ENCODE measurements at places on chromosomes 7 and 10.
A peak's percentile ranks its signal among the peaks of the same experiment; 100 is the strongest.

- DNase-seq, result no peak
Observed at GRCh38 chr10:75782463-75783248, 351.2 kb downstream of the LRMDA start.

- DNase-seq, result no peak
Observed at GRCh38 chr10:100447663-100448062, 15.1 kb upstream of the WNT8B start.

DNA sequence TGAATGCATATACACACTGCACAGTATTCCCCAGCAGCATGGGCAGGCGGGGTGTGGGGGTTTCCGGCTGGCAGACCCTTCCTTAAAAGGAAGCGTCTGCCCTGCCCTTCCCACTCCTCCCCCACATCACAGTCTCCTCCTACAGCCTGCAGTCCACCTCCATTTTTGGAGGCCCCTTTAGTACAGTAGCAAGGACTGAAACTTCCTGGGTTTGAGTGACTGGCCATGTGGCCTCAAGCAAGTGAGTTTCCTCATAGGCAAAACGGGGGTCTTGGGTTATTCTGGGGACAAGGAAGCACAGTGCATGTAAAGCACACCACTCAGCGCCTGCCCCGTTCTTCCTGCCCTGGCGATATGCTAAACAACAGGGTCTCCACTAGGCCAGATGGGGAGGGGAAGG lies 62.1 kb upstream of the COL13A1 start:
- DNase-seq, result no peak

DNA sequence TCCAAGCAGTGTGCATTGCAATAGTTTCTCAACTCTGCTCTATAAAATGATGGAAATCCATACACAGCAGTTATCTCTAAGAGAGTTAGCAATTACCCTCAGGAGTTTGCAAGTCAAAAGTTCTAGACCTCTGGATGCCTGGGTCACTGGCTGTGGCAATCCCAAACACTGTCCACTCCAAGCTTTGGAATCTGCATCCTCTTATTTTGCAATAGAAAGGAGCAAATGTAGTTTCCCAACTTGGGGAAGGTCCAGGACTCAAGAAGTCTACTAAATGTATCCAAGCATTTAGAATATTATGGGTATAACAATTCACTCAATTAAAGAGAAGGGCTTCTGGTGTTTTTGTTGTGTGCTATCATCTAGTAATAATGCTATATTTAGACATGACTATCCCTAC lies 131.3 kb upstream of the NRP1 start:
- DNase-seq, result no peak

DNA sequence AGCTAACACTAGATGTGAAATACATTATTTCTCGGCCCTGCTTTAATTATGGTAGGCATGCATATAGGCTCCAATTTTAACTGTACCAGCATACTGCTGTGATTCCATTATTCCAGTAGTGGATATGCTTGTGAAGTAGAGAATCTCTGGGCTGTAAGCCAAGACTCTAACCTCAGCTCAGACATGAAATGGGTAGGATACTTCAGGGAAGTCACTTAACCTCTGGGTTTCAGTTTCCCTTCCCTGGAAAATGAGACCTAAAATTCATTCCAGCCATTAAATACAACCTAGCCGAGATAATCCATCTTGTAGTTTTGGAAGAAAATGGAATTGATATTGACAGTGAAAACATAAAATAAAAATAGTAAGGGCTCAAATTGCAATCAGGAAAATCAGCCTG lies 59.6 kb upstream of the TRIL start:
- no peak for DNase-seq

DNA sequence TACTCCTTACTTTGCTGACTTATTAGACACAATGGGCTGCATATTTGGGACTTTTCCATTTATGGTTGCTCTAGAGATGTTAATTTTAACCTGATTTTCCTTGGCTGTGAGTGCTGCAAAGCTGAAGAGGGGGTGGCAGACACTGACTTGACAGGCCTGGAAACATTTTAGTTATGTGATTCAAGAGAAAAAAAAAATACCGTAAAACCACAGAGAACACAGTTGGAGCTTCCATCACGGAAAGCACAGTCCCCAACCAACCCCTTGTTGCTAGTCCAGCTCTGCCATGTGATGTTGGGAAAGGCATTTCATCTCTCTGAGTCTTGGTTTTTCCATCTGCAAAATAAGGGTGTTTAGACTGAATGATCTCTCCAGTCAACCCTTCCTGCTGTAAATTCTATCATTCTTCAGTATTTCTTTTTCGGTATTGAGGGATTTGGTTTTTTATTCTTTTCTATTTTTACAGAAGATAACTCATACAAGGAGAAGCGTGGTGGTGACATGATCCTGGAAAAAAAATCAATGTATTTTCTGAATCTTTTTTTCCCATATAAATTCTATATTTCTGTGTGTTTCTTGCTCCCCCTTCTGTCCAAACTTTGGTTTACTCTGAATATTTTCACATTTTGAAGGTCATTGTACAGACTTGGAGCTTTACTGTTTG lies 246.1 kb downstream of the REEP3 start:
- DNase-seq, result no peak

DNA sequence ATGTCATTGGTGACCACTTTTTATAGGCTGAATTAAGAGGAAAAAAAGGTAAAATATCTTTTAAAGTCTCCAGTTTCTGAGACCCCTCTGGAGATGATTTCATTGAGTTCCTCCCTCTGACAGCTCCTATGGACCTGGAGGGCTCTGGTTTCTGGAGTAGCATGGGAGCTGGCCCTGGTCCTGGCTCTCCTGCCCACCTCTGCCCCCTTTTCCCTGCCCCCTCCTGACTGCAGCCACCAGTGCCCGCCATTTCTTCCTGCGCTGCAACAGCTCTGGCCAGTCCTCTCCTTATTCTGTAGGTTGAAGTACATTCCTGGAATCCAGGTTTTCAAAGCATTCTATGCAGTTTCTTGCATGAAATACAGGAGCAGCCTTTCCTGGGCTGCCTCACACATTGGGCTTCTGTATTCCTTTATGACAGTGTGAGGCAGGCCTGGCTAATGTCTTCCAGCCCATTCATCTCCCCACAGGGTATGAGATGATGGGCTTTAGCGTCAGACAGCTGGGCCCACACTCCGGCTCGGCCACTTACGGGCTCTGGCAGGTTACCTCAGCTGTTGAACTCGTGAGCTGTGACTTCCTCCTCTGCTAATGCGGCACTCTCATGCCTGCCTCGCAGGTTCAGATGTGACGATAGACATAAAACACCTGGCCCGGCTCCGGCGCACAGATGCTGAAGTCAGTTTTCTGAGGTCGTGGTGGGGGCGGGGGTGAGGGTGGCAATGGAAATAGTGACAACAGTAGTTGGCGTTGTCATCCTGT lies 101.7 kb downstream of the MGMT start:
- DNase-seq, result no peak

GRCh38 chr10:43902842-43903241 lies 254.2 kb upstream of the ZNF32 start:
- DNase-seq, result no peak

DNA sequence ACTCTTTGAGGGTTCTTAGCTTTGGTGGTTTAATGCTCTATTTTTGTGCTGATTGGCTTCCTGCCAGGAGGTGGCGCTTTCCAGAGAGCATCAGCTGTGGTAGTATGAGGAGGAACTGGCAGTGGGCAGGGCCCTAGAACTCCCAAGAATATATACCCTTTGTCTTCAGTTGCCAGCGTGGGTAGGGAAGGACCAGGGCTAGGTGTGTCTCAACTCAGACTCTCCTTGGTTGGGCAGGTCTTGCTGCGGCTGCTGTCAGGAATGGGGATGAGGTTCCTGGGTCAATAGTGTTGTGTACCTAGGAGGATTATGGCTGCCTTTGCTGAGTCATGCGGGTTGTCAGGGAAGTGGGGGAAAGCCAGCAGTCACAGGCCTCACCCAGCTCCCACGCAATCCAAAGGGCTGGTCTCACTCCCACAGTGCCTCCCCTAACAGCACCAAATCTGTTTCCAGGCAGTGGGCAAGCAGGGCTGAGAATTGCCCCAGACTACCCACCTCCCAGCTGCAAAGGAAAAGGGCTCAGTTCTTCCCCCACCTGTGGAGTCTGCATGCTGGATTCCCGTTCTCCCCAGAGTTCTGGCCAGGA lies 191.5 kb downstream of the PHTF2 start:
- no peak for DNase-seq

DNA sequence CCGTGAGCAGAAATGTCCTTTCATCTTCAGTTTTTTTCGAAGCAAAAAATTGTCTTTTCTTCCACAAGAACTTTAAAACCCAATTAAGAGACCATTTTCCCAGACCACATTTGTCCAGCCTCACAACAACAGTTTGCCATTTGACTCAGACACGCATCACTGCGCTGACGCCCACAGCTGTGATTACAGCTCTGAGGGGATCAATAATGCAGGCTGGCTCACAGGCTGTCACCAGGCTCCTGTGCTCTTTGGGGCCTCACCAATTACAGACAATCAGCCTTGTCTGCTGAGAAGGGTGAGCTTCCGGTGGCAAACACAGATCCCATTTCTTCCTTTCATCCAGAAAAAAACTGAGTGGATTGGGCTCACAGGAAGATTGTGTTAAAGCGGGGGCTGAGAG lies 33.3 kb downstream of the DDC start:
- DNase-seq, result no peak

GRCh38 chr10:5945561-5946418 lies 31.6 kb downstream of the IL15RA start:
- DNase-seq, result peak; percentile 85

DNA sequence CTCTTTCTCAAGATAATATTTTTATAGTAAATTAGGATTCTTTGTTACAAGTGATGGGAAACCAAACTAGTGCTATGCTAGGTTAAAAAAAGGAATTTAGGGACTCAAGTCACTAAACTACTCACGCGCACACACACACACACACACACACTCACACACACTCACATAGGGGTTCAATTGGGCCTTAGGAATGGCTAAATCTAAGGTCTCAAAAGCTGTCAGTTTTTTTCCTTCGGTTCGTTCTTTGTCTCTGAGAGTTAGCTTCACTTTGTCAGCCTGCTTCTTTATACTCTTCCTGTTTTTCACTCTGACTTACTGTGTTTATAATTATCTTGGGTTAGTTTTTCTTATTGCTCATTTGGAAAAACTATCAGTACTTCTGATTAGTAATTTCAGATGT lies 138.9 kb downstream of the ADK start:
- no peak for DNase-seq

- no peak for DNase-seq
Observed at GRCh38 chr10:62093863-62094291, 174.8 kb downstream of the RTKN2 start.

- no peak for DNase-seq
Observed at GRCh38 chr10:34723750-34724149, 91.3 kb downstream of the PARD3 start.

DNA sequence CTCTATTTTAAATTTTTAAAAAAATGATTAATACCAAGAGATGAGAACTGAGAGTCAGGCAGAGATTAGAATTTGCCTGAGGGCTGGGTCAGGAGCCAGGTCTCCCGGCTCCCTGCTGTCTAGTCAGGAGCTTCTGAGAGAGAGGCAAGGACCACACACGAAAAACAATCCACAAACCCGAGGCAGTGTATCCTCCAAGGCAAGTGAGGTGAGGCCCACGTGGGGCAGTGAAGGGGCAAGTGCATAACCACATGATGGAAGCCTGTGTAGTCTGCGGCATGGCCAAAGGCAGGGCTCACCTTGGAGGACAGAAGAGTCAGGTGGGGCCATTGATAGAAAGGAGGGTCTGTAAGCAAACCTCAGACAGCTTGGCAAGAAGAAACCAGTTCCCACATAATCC lies 541.2 kb upstream of the FOXK1 start:
- DNase-seq, result no peak

DNA sequence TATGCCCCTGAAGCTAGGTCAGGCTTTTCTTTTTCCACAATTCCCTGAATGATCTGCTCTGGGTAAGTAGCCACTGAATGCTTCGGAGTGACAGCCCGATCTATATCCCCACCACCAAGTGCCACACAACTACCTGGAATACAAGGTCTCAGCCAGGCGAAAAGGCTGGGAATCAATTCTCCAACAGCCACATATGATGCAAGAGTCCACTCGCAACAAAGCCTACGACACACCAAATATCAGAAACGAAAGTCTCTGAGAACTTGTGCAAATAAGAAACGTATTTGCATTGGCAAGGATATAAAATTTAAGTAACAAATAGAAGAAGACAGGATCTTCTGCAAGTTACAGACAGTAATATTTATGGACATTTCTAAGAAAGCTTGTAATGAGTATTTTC lies 5.7 kb downstream of the HIPK2 start:
- DNase-seq, result no peak

GRCh38 chr7:32037650-32038198 lies 32.5 kb downstream of the PDE1C start:
- no peak for DNase-seq

- DNase-seq, result no peak
Observed at GRCh38 chr10:10676972-10677371, 340.7 kb upstream of the CELF2 start.

DNA sequence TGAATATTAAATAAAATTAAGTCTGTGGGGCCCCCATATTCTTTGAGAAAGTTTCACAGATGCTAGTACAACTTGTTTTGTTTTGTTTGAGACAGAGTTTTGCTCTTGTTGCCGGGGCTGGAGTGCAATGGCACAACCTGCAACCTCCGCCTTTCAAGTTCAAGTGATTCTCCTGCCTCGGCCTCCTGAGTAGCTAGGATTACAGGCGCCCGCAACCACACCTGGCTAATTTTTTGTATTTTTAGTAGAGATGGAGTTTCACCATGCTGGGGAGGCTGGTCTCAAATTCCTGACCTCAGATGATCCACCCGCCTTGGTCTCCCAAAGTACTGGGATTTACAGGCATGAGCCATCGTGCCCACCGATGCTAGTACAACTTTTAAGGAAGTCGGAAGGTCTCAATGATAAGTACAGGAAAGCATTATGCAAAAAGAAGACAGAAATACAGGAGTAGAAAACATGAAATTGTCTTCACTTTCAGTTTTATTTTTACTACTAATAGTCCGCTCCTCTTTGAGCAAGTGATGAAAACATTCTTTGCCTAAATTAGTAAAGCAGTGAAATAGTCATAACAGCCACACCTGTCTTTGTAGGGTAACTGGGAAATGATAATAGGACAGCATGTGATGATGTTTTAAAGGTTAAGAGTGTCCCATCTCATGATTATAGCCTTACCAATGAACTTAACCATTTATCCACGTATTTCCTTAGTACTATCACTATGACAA lies 147.5 kb downstream of the SEMA3D start:
- DNase-seq, result no peak

- no peak for DNase-seq
Observed at GRCh38 chr10:86333826-86334487, 32.6 kb downstream of the GRID1 start.

- no peak for DNase-seq
Observed at GRCh38 chr7:108045154-108045553, 42.2 kb upstream of the LAMB1 start.

GRCh38 chr10:113521475-113521795 lies 31.4 kb upstream of the HABP2 start:
- no peak for DNase-seq

- DNase-seq, result no peak
Observed at GRCh38 chr10:12103802-12104201, 25.7 kb upstream of the SEC61A2 start.
